Activated gamma-delta T cell treated with anti-CD3 and anti-CD28 coated beads, Interleukin-2, amount 50 U/mL, for 16 hours (primary cell): ENCODE measurements at places on chromosomes 4 and X.

- DNase-seq: no peak
These were observed 127.2 kb downstream of the CCSER1 start for GRCh38 chr4:90254357-90254756.

DNA sequence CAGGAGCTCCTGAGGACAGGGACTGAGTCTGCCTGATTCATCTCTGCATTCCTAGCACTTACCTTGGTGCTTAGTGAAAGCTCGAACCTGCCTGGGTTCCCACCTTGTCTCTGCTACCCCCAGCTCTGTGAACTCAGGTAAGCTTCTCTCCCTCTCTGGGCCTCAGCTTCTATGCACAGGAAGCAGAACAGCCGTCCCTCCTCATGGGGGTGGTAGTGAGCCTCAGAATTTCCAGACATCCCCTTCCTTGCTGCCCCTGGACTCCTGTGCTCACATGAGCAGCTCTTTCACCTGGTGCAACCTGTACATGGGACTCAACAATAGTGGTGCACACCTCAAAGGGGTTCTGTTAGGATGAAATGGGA lies 50.8 kb downstream of the HTRA3 start:
- no peak for DNase-seq

DNA sequence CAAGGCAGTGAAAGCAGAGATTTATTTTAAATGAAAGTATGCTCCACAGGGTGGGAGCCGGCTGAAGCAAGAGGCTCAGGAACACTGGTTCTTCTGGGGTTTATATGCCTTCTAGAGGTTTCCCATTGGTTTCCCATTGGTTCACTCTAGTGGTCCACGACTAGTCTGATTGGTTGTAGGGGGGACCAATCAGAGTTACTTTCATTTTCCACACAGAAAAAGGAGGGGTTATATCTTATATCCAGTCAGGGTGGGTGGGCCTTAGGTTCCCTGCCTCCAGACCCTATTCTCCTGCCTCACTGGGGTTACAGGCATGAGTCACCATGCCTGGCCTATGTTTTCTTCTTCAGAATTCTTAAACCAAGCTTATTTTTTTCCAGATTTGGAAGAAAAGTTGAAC lies 101.6 kb downstream of the KLHL8 start:
- no peak for DNase-seq

- no peak for DNase-seq
These were observed 31.7 kb upstream of the MXRA5 start for GRCh38 chrX:3378156-3378555.

GRCh38 chr4:131974730-131975129 lies 1174.4 kb upstream of the PCDH10 start:
- DNase-seq: no peak

DNA sequence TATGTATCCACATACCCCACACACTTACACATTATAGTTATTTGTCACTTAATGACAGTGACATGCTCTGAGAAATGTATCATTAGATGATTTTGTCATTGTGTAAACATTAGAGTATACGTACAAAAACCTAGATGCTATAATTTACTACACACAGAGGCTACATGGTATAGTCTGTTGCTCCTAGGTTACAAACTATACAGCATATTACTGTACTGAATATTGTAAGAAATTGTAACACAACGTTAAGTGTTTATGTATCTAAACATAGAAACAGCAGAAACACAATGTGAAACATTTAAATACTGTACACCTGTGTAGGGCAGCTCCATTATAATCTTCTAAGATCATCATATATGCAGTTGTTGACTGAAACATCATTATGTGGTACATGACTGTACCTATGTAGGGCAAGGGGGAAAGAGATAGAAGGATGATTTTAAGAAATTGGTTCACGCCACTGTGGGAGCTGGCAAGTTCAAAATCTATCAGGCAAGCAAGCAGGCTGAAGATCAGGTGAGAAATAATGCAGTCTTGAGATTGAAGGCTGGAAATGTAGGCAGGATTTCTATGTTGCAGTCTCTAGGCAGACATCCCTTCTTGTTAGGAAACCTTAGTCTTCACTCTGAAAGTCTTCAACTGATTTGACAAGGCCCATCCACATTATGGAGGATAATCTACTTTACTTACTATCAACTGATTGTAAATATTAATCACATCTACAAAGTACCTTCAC lies 78.0 kb upstream of the CPEB2 start:
- DNase-seq: no peak

DNA sequence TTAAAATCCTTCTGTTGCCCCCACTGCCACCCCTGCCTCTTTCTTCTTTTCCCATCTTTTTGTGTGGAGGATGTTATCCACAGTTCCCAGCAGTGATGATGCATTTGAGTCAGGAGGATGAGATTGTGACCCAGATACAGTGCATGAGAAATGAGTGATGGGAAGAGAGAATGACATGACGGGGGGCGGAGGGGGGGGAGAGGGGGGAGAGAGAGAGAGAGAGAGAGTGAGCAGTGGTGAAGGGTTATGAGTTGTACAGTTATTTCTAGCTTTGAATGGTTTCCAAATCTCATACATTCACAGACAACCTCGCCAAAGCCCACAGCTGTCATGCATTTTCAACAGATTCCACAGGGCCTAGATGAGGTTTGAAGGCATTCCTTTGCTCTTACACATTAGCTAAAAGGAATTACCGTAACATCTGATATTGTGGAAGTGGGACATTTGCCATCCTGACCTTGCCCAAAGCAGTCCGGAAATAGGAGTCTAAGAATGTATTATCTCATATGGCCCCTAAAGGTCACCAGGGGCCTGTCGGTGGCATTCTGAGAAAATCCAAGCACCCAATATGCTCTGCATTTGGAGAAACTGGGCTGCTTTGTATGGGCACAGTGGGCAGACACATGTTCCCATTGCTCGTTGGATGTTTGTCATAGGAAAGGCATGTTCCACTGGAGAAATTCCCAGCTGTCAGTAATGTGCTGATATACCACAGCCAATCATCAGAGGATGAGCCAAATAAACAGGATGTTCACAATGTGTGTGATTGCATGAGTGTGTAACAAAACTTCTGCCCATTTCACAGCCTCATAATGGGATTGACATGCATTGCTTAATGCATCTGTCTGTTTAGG lies 435.8 kb downstream of the SPRY1 start:
- no peak for DNase-seq

GRCh38 chr4:141375855-141376254 lies 155.2 kb downstream of the ZNF330 start:
- no peak for DNase-seq

DNA sequence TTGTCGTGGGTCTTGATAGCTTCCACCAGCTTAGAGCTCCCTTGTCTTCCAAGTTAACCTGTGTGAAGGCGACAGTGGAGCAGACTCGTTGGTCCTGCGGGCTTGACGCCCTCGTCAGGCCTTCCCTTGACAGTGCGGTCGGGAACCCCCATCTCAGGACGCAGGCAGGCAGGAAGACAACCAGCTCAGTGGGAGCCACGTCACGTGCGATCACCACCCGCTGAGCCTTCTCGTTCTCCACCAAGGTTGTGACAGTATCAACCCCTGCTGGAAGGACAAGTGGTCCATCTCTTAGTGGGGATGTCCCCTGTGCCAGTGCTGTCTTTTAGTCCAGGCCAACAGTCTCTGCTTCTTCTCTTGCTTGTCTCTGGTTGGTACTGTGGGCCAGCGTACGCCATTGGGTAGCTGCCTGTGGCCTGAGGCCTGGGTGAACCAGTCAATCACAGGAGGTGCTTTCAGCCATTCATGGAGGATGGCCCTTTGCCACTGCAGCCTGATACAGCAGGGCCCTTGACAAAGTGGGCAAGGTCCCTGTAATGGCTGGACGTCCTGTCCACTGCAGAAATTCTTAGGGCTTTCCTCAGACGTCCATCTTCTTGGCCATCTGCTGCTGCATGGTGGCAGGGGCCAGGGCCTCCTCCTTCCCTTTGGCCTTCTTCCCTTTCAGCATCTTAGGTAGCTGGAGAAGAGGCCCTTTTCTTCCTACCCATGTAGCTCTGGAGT lies 31.4 kb downstream of the RGS12 start:
- no peak for DNase-seq

DNA sequence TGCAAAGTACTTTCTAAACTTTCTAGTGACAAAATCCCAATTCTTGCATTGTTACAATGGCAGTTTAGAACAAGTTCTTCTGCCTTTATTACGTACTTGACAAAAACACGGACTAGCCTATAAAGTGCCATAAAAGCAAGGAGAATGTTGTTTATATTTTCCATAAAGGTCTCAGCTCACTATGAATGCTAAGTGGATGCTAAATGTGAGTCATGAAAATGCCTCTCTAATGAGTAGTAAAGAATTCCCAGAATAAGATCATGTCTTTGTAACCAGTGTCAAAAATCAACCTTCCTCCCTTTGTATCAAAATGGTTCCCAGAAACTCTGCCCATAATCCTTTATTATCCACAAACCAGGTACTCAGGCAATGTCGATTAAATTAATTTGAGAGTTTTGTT lies 539.8 kb upstream of the SLIT2 start:
- DNase-seq: no peak

GRCh38 chr4:2800691-2801596 lies 8.1 kb downstream of the SH3BP2 start:
- no peak for DNase-seq

DNA sequence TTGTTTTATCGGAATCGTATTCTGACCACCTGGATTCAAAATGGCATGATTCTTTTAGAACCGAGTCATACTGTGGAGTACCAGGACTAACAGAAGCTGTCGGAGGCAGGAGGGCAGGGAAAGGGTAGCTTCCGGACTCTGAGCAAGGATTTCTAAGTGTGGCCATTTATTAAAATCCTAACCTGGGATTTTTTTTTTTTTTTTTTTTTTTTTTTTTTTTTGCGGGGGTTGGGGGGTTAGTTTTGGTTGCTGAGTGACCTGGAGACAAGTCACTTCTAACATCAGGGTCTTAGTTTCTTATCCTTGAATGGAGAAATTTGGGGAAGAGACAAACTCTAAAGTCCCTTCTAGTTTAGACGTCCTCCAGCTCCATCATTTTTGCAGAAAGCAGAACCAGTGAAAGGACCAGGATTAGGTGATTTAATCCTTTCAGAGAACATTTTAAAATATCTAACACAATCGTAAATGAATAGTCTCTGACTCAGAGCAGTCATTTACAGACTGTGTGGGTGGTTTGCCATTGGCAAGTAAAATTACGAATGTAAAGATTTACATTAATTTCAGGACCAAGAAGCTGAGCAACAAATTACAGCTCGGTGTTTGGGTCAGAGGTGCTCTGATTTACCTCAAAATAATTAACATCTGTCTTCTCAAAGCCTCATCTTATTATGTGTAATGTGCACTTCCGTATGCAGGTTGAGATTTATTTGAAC lies 7.3 kb downstream of the SLC25A5 start:
- DNase-seq: no peak

DNA sequence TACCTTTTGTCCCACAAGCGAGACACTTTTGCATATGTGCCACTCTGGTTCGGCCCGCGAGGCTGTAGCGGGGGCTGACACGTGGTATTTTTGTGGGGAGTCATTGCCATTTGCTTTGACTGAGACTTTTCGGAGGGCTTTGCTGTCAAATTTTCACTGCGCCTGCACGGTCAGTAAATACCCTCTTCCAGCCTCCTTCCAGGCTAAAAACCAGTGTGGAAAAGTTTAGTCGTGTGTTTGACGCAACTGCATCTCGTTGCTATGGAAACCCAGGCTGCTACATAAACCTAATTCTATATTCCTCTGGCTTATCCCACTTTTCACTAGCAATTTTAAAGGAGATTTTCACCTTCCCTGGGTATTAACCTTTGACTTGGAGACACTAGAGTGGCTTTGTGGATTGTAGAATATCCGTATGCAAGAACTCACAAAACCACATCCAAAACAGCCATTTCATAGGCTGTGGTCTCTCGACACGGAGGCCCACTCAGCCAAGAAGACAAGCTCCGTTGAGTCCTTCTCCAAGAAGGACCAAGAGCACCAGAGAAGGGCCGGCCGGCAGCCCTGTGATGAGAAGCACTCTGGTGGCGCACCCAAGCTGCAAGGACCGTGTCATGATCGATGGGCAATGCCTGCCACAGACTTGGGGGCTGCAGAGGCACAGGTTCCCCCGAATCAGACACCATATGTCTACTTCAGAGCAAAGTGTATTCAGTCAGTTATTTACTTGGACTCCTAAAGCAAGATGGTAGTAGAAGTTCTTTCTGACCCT lies 38.4 kb upstream of the ENPP6 start:
- DNase-seq: no peak

- DNase-seq: no peak
These were observed 21.8 kb downstream of the MBNL3 start for GRCh38 chrX:132467026-132467425.

GRCh38 chr4:156972379-156973015 lies 898 bp upstream of the PDGFC start:
- DNase-seq: no peak

- DNase-seq: no peak
These were observed 67.2 kb upstream of the C1GALT1C1 start for GRCh38 chrX:120697053-120697452.

GRCh38 chrX:150506486-150506885 lies 61.9 kb upstream of the MTM1 start:
- DNase-seq: no peak

DNA sequence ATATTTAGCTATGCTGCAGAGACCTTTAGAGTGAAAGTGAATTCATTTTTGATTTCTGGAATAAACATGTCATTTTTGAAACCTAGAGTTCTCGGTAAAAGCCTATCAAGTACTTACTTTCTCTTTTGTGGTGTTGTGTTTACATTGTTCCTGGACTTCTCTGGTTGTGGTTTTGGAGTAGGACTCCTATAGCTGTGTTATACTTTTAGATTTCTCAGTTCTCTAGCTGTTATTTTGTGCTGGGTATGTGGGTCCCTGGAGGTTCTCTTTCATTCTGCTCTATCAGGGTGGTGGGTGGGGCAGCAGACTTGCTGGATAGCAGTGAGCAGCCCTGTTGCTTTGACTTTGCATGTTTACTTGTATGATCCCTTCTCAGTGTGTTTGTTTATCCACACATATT lies 25.6 kb upstream of the MSMO1 start:
- no peak for DNase-seq

DNA sequence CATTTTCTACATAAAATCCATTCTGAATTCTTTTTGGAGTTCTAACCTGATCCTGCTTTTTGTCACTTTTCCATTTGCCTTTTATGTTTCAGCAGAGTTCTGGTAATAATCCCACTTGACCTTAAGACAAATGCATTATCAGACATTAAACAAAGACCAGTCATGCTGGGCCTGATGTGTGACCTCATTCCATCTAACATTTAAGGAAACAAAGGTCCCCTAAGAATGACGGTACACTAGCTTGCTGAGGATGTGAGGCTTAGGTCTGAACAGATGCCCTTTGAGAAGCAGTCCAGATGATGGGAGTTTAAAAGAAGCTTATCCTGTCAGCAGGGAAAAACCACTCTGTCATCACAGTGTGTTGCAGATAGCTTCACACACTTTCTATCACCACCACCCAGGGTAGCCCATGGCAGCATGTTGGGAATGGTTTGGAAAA lies 38.1 kb upstream of the PDE5A start:
- DNase-seq: no peak

GRCh38 chrX:76148041-76148665 lies 24.7 kb upstream of the PBDC1 start:
- no peak for DNase-seq

DNA sequence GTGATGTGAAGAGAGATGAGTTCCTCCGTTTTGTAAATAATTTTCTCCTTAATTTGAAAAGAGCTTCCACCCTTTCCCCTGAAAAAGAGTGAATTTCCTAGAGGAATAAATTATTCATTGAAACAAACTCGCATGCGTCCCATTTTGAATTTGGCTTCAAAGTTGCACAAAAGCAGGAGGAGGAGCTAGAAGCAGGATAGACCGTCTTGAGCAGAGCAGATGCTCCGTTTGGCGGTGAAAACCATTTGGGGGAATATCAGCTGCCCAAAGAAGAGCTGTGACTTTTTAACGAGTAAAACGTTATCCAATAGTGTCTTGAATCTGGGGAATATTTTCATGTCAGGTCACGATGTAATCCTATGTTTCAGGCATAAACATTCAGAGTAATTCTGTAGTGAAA lies 42.0 kb downstream of the FAM149A start:
- no peak for DNase-seq
